ENCODE measurements at places on chromosomes 13 and 19.

DNA sequence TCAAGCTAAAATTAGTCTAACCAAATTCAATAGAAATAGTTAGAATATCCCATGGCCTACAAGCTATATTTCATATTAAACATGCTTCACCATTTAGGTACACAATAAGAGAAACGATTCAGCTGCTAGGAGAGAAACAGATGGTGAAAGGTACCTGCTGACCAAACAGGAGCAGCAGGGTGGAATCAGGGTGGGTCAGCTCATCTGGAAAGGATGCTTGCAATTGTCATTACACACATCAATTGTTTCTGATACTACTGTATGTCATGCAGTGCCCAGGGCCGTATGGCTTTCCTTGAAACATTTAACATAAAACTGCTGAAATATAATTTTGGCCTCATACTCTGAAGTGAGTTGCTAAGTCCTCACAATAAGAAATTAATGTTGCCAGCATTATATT lies 776.0 kb downstream of the DACH1 start:
- DNase-seq: no peak

- DNase-seq: peak; percentile 8
These were observed 47.1 kb upstream of the KLF5 start for GRCh38 chr13:73011751-73012150.

- DNase-seq: no peak
These were observed 699.0 kb downstream of the FGF9 start for GRCh38 chr13:22369840-22370239.

DNA sequence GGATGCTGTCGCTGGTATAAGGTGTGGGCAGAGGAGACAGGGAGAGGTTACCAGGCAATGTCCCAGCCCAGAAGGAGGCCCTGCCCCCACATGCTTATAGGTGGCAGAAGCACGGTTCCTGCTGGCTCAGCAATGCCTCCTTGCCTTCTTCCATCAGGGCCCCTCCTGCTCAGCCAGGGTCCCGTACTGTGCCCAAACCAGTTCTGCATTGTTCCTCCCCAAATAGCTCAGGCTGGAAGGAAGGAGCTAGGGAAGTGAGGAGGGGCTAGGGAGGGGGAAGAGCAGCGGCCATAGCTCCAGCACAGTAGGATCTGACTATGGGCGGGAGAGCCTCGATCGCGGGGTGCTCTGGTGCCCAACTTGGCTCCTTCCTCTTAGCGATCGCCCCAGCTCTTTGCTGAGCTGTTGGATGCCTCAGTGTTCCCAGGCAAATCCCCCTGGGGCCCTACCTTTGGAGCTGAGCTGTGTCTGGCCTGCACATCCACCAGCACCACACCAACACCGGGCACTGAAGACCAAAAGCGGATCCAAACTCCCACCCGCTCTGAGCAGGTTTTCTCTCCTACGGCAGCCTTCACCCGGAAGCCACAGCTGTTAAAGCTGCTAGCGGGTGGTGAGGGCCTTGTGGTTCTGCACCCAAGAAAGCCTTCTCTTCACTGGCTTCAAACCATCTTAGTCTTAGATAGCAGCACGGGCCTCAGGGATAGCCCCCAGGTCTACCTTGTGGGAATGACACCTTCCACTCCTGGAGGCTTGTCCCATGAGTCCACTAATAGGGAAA lies 32.1 kb upstream of the PEPD start:
- no peak for DNase-seq

GRCh38 chr13:41211062-41211461 lies 16.7 kb upstream of the KBTBD7 start:
- DNase-seq: no peak

DNA sequence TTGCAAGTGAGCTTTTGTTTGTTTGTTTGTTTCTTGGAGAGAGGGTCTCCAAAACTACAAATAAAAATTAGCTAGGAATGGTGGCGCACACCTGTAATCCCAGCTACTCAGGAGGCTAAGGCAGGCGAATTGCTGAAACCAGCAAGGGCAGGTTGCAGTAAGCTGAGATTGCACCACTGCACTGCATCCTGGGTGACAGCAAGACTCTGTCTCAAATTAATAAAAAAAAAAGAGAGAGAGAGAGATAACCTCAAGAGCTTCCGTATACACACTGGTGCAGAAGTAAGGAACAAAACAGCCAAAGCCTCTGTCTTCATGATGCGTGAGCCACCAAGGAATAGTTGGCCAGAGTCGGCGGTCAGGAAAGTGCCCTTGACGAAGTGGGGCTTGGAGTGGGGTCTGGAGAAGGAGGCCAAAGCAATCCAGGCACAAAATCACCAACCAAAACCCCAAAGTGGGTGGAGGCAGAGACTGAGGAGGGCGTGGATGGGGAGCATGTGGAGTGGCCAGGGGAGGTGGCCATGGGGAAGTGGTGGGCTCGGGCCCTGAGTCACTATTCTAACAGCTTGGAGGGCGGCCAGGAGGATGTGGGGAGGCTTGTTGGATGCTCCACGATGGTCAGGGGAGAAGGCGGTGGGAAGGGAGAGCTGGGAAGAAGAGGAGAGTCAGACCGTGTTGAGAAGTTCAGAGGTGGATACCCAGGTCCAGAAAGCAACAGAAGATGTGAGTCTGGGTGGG lies 21.2 kb upstream of the TOMM40 start:
- DNase-seq: peak; percentile 56

DNA sequence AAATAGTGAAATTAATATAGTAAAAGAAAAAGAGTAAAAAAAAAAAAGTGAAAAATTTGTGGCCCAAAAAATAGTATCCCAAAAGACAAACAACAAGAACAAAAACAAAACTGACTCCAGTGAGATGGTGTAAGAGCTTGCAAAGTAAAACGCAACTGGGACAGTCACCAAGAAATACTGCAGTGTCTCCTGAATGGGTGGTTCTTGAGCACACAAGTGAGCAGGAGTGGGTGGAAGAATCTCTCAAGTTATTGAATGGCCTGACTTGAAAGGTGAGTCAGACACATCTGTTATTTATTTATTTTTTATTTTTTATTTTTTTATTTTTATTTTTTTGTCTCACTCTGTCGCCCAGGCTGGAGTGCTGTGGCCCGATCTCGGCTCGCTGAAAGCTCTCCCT lies 1.9 kb downstream of the ZNF493 start:
- DNase-seq: no peak

- peak; percentile 63 for DNase-seq
These were observed 1.5 kb downstream of the KMT5C start for GRCh38 chr19:55341171-55341588.

- peak; percentile 80 for DNase-seq
These were observed 335 bp upstream of the SOX1 start for GRCh38 chr13:112066624-112067004.

GRCh38 chr13:107289540-107289939 lies 721.6 kb upstream of the ARGLU1 start:
- no peak for DNase-seq

GRCh38 chr13:54705738-54706137 lies 1677.1 kb downstream of the OLFM4 start:
- DNase-seq: no peak

DNA sequence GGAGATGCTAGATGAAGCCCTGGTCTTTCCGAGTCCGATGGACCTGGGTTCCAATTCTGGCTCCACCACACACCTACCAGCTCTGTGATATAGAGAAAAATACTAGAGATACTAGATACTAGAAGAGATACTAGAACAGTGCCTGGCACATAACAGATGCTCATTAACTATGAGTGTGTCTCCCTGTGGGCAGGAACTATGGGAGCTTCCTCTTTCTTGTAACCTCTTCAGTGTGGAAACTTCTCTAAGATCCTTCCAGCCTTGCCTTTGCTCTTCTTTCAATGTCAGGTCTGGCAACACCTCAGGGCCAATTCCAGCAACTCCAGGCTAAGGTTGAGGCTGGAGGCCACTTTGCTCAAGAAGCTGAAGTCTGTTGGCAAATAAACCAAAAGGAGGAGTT lies 143.9 kb downstream of the KATNAL1 start:
- no peak for DNase-seq

GRCh38 chr13:99821741-99822140 lies 149.8 kb downstream of the ZIC5 start:
- no peak for DNase-seq

- no peak for DNase-seq
These were observed 124.3 kb upstream of the TMTC4 start for GRCh38 chr13:100798739-100799361.

GRCh38 chr19:29086182-29086581 lies 126.8 kb downstream of the UQCRFS1 start:
- no peak for DNase-seq

- no peak for DNase-seq
These were observed 1200.6 kb downstream of the UQCRFS1 start for GRCh38 chr19:28012361-28012760.

Measured in Ammon's horn (tissue), 1 donor.